ENCODE measurements at places on chromosomes 1 and 21.

DNA sequence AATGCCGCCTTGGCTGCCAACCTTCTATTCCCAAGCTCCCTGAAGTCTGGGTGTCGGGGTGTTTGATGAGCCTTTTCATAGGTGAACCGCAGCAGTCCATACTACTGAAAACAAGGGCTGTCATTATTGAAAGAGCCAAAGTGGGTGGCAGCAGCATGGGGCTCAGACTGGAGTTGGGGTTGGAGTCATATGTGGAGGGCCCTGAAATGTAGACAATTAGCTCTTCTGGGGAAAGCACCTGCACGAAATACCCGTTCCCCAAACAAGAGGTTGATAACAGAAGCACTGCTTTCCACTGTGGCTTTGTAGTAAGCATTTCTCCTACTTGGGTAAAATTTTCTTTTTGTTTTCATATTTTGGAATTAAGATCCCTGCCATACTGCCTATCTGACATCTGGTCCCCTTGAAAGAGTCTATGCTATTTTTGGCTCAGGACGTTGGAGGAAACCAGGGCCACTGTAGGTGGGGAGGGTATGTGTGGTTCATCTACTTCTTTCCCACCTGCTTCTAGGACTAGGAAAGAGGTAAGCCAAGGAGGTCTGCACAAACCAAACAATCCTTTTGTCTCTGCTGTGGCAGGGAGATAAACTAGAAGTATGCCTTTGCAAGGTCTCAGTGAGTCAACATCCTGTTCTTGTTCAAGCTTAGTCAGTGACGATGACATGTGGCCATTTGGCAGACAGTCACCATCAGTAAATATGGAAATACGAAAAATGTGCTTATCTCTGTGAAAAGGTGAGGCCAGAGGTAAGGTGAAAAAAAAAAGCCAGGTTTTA, 197.0 kb upstream of the UBE2U start:
- no peak for DNase-seq

DNA sequence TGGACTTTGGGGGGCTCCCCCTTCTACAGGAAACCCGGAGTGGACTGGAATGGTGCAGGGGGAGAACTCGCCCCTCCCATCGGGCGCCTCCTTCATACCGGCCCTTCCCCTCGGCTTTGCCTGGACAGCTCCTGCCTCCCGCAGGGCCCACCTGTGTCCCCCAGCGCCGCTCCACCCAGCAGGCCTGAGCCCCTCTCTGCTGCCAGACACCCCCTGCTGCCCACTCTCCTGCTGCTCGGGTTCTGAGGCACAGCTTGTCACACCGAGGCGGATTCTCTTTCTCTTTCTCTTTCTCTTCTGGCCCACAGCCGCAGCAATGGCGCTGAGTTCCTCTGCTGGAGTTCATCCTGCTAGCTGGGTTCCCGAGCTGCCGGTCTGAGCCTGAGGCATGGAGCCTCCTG, at the start of gene TNFRSF14:
TNFRSF14 (plus strand) TSS at position 95 of the 401 bp plus-strand sequence; CDS start at position 389, 294 bp downstream.
- DNase-seq: no peak

DNA sequence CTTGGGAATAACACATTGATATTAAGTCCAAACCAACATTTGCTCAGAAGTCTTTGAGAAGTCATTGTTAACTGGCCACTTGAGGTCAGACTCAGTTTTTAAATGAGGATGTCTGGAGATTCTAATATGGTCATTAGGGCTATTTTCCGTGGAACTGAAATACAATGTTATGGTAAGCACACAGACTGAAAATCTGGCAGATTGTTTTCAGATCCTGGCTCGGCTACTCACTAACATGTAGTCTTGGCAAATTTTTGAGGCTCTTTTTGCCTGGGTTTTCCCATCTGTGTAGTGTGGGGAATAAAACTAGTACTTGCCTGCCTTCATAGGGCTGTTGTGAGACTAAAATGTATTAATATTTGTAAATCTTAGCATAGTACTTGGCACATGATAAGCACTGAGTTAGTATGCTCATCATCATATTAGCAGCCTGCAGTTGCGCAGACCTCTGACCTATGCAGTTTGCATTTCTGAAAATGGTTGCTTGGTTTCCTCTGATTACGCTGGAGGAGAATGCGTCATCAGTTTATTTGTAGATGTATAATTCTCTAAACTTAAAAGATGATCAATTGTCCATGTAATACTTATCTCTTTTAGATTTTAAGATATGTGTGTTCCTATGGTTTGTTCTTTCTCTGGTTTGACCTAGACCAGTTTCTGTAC, 100.8 kb downstream of the C1orf21 start:
- no peak for DNase-seq

DNA sequence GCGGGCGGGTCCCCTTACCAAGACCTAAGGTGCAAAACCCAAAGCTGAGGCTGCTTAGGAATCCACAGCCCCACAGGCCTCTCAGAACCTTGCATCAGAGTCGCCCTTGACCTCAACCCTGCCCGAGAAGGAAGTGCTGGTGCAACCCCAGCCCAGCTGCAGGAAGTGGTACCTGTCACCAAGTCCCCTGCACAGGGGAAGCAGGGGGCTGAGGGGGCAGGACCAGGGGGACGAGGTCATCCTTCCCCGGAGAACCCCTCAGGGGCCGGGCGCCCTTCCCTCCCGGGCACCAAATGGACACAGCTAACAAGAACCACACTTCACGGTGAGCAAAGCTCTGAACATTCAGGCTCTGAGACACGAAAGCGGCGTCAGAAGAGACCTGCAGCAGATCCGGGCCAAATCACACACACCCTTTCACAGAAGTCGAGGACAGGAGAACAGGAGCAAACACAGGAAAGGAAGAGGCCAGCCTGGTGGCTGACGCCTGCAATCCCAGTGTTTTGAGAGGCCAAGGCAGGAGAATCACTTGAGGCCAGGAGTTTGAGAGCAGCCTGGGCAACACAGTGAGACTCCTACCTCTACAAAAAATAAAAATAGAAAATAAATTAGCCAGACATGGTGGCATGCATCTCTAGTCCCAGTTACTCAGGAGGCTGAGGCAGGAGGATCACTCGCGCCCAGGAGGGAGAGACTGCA, 6.4 kb downstream of the ITGB2 start:
- no peak for DNase-seq

GRCh38 chr1:205739348-205740160, 10.4 kb downstream of the NUCKS1 start:
- no peak for DNase-seq

DNA sequence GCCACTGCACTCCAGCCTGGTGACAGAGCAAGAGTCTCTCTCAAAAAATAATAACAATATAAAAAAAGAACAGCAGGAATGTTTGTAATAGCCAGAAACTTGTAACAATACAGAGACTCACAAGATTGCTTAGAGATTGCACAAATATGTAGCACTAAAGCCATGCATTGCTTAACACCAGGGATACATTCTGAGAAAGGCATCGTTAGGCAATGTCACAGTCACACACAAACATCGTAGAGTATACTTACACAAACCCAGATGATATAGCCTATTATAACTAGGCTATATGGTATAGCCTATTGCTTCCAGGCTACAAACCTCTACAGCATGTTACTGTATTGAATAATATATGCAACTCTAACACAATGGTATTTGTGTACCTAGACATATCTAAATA, 45.3 kb downstream of the GPATCH2 start:
- DNase-seq: no peak

DNA sequence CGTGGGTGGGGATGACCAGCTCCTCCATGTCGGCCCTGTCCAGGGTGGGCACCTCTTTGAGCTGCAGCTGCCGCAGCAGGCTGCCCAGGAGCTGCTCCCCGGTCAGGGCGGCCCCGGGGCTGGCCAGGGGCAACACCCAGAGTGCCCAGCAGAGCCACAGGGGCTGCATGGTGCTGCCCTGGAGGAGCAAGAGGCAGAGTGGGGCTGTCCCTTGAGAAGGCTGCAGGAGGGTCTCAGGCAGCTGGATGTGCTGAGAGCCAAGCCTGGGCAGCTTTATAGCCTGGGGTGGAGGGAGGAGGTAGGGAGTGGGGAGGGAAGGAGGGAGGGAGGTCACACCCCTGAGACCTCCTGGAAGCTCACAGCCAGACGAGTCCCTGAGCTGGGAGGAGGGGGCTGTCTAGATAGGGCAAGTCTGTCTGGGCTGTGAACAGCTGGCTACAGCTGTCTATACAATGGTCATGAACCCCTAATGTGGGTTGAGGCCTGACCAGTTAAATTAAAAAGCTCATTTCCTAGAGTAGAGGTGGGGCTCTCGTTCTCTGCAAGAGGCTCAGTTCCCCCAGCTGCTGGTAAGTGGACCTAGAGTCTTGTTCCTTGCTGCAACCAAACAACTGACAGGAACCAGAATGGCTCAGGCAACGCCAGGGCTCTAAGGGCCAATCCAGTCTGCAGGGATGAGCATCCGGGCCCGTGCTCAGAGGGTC, at the start of gene LEFTY1:
LEFTY1 (minus strand) TSS at position 249 of the 704 bp plus-strand sequence; CDS start at position 169, 80 bp downstream.
- no peak for DNase-seq

- DNase-seq: no peak
These were observed 354.6 kb downstream of the SEC16B start for GRCh38 chr1:177615251-177615650.

GRCh38 chr1:186715887-186716809, 35.9 kb upstream of the PTGS2 start:
- no peak for DNase-seq

DNA sequence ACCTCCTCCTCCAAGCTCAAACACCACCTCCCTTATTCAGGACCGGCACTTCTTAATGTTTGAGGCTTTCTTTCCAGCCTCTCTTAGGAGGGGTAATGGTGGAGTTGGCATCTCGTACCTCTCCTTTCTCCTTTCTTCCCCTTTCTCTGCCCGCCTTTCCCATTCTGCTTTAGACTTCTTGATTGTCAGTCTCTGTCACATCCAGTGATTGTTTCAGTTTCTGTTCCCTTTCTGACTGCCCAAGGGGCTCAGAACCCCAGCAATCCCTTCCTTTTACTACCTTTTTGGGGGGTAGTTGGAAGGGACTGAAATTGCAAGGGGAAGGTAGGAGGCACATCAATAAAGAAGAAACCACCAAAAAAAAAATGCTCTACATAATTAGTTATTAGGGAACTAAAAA, 5.6 kb downstream of the ELK4 start:
- no peak for DNase-seq

GRCh38 chr21:41834926-41835663, 44.0 kb downstream of the PRDM15 start:
- DNase-seq: no peak

GRCh38 chr1:11741919-11742558, 6.1 kb downstream of the AGTRAP start:
- DNase-seq: no peak

- no peak for DNase-seq
These were observed 939 bp upstream of the MFAP2 start for GRCh38 chr1:16981269-16981849.

DNA sequence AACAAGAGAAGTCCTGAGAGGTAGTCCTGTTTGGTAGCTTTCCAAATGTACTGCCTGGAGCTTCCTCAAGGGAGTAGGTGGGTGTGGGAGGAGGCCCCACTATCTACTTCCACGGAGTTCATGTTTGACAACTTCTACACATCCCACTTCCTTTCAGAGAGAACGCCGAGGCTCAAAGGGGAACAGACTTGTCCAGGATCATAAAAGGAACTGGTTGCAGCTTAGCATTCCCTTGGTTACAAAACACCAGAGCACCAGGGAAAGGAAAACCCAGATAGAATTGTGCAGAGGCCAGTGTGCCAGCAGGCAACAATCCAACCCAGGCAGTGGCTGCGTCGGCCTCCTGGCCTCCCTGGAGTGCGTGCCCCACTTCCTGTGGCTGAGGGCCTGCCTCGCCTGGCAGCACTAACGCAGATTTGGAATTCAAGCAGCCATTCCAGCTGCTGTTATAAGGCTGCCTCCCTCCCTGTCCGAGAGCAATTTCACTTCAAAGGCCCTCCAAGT, 4.2 kb upstream of the RAP1GAP start:
- no peak for DNase-seq

GRCh38 chr1:7267493-7267892, 482.2 kb downstream of the CAMTA1 start:
- no peak for DNase-seq

DNA sequence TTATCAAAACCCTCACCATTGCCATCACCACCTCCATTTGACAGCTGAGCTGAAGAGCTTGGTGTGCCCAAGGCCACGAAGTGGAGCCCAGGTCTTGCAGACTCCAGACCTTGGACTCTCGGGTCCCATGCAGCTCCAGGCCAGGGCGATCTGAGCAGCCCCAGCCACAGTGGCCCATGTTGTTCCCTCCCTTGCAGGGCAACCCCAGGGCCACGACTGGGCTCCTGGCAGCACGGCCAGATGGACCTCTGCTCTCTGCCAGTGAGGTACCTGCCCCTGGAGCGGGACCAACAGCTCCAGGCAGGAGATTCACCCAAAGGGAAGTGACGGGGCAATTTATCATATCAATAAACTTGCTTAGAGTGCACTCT, 182.7 kb upstream of the VAMP3 start:
- no peak for DNase-seq

DNA sequence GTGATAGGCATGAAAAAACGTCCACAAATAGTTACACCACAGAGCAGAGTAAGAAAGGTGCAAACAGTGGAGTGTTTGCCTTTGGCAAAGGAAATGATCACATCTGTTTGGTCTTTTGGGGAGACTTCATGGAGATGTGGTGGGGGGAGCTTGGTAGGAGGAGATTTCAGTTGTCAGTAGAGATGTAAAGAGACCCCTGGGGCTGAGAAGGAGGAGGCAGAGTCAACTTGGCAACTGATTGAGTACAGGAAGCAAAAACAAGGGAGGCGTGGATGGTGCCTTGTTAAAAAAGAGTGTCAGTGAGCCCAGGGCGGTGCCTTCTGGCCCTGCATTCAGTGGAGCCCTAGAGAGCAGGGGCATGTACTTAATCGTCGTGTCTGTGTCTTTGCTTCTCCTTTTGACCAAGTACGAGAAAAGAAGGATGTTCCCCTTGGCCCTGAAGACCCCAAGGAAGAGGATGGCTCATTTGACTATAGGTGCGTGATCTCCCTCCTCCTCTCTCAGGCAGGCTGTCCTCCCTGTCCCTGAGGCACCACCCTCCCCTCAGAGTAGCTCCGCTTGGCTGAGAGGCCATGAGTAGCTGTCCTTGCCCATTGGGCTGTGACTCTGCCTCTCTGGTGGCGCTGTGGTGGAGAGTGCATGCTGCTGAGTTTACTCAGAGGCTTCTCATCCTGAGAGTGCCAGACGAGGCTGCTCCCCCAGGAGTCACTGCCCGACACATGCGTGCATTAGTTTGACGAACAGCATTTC, 30.4 kb upstream of the CNTN2 start:
- no peak for DNase-seq

DNA sequence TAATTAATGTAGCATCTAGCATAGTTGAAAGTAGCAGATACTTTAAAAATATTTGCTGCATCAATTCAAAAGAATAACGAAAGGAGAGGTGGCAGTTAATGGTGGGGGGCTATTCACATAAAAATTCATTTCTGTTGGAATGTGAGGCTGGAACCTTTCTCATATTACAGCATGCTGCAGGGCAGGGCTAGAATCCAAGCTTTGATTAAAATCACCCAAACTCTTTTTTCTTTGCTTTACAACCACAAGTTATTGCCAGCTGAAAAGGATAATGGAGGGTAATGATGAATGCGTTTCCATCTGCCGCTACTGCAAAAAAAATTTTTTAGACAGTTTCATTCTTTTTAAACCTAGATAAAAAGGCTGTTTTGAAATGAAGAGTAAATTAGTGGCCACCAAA, 9.8 kb downstream of the DISP1 start:
- no peak for DNase-seq

GRCh38 chr1:160569806-160570205, 9.5 kb downstream of the CD84 start:
- no peak for DNase-seq
